ENCODE measurements at places on chromosomes 6 and 20. TPM values are rescaled to one million over a fixed set of nuclear protein-coding genes. Genes with fewer than 3 reads are reported as not detected.

ABCF1 gene
- total RNA-seq = 181 TPM

ARMH2 gene
- total RNA-seq = not detected

GRCh38 chr20:3390759-3391425, 16.6 kb downstream of the DNAAF9 start:
- no peak for DNase-seq

DNA sequence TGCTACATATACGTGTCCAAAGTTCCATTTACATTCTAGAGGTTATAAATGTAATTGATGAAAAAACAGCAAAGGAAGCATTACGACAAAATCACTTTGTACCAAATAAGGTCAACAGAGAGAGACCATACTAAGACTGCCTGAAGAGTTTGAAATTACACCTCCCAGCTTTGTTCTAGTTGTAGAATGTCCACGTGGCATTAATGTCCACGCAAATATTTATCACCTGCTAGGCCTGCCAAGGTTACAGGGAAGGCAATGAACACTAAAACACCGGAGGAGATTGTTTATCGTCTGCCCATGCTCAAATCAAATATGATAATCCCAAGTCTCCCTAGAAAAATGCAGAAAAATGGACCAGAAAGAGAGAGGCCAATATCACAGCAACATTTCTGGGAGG, 6.2 kb downstream of the RALGAPA2 start:
- DNase-seq = no peak

DNA sequence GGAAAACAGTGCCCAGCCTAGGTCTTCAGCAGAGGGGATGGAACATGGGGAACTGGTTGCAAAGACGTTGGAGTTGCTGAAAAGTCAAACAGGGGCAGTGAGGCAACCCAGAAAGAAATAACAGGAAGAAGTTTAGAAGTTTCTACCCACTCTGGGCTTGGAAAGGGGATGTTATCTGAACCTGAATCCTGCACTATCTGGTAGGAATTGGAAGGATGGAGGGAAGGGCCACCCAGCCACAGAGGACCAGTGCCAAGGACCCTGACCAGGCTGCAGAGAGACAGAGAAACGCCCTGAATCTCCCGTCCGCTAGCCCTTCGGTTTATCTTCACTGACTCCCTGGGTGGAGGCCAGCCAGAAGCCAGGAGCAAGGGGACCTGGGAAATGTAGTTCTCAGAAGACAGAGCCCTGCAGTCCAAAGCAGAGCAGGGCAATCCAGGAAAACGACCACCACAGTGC, 217.3 kb upstream of the RREB1 start:
- no peak for DNase-seq

- no peak for DNase-seq
Measured at GRCh38 chr20:59223182-59223601, 59.6 kb downstream of the ZNF831 start.

DNA sequence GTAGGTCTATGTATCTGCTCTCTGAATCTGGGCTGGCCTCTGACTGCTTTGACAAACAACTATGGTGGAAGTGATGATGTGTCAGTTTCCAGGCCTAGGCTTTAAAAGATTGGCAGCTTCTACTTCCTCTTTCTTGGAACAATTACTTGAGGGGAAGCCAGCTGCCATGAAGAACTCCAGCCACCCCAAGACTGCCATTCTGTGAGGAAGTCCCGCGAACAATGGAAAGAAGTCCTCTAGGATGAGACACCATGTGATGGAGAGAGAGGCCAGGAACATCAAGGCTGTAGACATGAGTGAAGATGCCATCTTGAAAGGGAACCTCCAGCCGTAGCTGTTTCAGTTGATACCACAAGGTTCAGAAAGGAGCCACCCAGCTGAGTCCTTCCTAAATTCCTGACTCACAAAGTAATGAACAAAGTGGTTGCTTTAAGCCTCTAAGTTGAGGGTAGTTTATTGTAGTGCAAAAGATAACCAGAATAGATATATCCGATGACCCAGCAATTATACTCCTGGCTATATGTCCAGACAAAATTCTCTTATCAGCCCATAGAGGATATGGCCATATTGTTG, 15.3 kb upstream of the TCF15 start:
- no peak for DNase-seq

DNA sequence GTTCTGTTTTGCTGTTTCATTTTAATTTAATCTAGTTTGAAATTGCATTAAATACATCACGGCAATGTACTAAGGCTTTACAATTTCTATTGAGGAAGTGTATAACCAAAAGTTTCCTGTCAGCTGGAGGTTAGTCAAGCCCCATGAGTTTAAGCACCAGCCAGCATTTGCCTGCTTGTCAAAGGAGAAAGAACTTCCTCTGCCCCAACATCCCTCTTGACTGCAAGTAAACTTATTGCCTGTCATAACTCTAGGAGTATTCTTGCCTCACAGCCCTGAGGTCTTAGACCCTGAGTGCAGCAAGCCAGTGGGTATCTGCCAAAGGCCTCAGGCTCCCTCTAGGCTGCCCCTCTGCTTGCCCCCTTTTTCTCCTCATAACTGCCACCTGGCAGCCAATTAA, 106.7 kb upstream of the INSM1 start:
- no peak for DNase-seq

GRCh38 chr6:155706341-155706740, 250.7 kb upstream of the NOX3 start:
- no peak for DNase-seq
